Left ventricle myocardium superior (tissue), 1 donor: ENCODE measurements at places on chromosomes 2 and 18. TPM values are rescaled to one million over a fixed set of nuclear protein-coding genes. Genes with fewer than 3 reads are reported as not detected.

FOXD4L1 gene
- total RNA-seq = not detected

ADCYAP1 gene
- total RNA-seq = 0.17 TPM

CFAP53 gene
- not detected for total RNA-seq

TRMT61B gene
- 24.7 TPM for total RNA-seq

CD207 gene
- not detected for total RNA-seq

SULT1C2 gene
- total RNA-seq = 0.55 TPM

EMILIN1 gene
- total RNA-seq = 15.7 TPM

PMAIP1 gene
- total RNA-seq = 0.20 TPM

GAL3ST2 gene
- total RNA-seq = not detected

FAP gene
- total RNA-seq = 1.3 TPM

LYG2 gene
- not detected for total RNA-seq

DPP10 gene
- 0.27 TPM for total RNA-seq

NEU2 gene
- not detected for total RNA-seq
